Stimulated activated CD8-positive, alpha-beta memory T cell treated with anti-CD3 and anti-CD28 coated beads, Interleukin-7, amount 100 ng/mL, for 24 hours (primary cell): ENCODE measurements at places on chromosomes 13 and 19.

GRCh38 chr19:41925208-41926003 is 2.8 kb downstream of the ERFL start:
- no peak for DNase-seq

DNA sequence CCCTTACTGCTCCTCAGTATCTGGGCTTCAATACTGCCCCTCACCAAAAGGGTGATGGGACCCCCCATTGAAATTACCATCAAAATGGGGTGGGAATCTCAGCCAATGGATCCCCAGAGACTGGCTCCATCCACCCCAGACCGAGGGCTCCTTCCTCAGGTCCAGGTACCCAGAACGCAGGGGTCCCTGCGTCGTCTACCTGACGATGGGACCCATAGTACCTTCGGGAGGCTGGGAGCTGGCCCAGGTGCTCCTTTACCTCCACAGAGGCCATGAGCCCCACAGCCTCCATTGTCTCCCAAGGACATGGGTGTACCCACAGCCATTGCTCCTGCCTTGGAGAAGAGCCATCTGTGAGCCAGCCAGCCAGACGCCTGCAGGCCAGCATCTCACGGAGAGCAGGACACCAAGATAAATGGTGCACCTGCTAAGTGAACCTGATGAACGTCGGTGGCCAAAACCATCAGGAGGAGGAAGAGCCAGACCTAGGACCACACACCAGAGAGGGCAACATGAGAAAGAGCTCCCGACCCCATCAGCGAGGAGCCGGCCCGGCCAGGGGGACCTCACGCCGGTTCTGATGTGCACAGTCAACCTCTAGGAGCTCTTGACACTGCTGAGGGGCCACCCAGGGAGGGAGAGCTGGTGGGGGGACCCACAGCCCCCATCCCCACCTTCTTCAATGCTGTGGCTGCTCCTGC is 156.8 kb upstream of the SOX1 start:
- no peak for DNase-seq

GRCh38 chr13:50843257-50844083 is at the start of gene DLEU7:
Gene DLEU7, minus strand, starts transcription at chr13:50843692. Its CDS starts 46 bp downstream, at chr13:50843646.
- no peak for DNase-seq

GRCh38 chr19:9828551-9829063 is 889 bp downstream of the UBL5 start:
- no peak for DNase-seq

- no peak for DNase-seq
Measured at GRCh38 chr13:109790942-109791605, 4.7 kb upstream of the IRS2 start.

- DNase-seq = no peak
Measured at GRCh38 chr13:97325738-97326137, 103.6 kb downstream of the MBNL2 start.

GRCh38 chr13:101398191-101398590 is 18.1 kb downstream of the NALCN start:
- DNase-seq = no peak

GRCh38 chr13:35681685-35682084 is 205.2 kb upstream of the MAB21L1 start:
- DNase-seq = no peak

GRCh38 chr13:22893204-22893603 is 287.6 kb upstream of the SGCG start:
- no peak for DNase-seq

DNA sequence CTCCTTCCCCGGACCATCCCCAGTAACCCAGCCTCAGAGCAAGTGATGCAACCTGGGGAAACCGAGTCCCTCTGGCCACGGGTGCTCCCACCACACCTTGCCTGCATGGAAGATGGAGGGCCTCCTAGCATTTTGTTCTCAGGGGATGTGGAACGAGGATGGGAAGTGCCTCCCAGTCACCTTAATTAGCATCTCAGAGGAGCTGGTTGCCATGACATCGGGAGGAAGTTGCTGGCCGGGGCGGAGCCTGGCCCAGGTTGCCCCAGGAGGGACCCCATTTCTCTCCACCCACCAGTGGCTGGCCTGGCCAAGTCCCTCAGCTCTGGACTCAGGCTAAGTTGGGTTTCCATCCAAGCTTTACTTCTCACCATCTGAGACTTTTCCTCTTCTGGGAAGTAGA is 24.1 kb upstream of the PTPRS start:
- no peak for DNase-seq
